ENCODE measurements at places on chromosomes 2 and 18.

GRCh38 chr2:3078684-3079083, 298.9 kb downstream of the EIPR1 start:
- peak; percentile 1 for DNase-seq

DNA sequence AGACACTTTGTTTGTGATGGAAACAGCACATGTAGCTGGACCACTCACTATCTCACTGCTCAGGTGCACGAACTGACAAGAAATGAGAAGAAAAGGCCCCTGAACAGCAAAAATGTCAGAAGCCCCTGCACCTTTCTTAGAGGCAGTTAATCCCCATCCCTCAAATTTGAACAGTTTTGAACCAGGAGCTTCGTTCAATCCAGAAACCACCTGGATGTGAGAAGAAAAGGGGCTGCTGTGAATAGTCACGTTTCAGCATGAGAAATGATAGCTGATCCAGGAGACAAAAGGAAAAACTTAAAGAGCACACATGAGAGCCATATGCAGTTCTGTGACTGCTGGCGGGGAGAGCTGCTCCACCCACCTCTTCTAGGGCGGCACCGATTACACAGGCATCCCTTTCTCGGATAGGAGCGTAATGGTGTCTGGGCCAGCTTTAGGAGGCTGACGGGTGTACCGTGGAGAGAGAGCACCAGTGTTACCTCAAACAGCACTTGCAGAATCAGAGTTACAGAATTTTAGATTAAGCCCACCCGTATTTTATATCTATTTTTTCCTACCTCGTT, 117.0 kb upstream of the EML6 start:
- DNase-seq: no peak

- no peak for DNase-seq
Observed at GRCh38 chr18:75128911-75129716, 79.8 kb downstream of the PTGR3 start.

GRCh38 chr18:2997846-2998564, 14.9 kb downstream of the LPIN2 start:
- no peak for DNase-seq

- DNase-seq: no peak
Observed at GRCh38 chr2:59561281-59561680, 992.2 kb downstream of the BCL11A start.

- DNase-seq: no peak
Observed at GRCh38 chr18:55551227-55551626, 36.8 kb downstream of the TCF4 start.

- peak; percentile 91 for DNase-seq
Observed at GRCh38 chr2:138060301-138060635, 96.0 kb downstream of the HNMT start.

- peak; percentile 65 for DNase-seq
Observed at GRCh38 chr2:196376984-196377877, 205.9 kb upstream of the STK17B start.

- DNase-seq: peak; percentile 18
Observed at GRCh38 chr2:238260883-238261282, 21.0 kb upstream of the HES6 start.

DNA sequence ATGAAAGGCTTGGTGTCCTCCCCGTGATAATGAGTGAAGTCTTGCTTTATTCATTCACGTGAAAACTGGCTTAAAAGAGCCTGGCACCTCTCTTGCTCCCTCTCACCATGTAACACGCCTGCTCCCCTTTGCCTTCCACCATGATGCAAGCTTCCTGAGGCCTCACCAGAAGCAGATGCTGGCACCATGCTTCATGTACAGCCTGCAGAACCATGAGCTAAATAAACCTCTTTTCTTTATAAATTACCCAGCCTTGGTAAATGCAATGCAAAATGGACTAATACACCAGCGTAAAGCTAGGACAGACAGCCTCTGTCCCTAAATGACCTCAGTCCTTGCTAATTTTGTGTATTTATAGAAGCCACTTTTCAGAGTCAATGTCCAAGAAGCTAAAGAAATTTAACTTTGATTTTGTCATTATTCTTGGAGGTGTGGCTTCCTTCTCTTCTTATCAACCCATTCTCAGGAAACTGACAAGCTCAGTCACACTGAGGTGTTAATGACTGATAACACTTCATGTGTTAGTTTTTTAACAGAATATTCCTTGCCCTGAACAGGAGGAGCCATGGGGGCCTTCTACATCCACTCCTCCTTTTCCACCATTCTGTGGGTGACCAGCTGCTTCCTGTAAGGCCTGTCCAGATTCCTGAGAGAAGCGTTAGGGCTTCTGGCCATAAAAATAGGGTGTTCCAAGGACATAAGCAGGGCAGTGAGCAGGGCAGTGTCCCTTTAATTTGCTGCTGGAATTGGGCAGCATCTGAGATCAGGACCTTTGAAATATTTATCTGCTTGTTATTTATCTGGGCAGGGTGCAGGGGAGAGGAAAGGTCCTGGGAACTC, 38.0 kb upstream of the EPAS1 start:
- DNase-seq: no peak

DNA sequence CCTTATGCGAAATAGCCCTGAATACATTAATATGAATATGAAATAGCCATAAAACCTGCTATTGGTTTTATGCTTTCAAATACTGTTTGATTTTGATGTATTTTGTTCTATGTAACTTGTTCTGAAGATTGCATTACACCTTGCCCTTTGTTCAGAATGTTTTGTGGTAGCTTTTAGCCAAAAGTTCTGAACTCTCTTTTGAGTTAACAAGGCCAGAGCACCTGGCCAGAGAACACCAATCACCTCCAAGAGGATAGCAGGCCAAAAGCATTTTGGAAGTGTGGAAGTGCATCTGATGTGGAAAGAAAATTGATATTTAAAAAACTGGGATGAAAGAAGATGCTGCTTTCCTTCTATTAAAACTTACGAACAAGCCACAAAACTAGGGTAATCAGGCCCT, 86.6 kb upstream of the PGAP1 start:
- no peak for DNase-seq

GRCh38 chr2:133342286-133343017, 225.8 kb downstream of the NCKAP5 start:
- no peak for DNase-seq

DNA sequence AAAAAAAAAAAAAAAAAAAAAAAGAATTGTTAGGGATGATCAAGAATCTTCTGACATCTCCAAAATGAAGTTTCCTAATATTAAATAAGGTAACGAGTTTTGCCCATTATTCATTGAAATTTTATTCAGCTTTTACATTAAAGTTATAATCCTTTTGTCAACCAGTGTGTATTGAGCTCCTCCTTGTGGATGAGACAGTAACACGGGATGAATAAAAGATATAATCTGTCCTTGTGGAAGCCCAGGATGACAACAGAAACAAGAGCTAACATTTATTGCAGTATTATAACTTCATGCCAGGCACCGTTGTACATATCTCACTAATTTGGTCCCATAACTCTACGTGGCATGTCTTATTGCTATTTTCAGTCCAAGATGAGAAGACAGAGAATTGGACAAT, 33.4 kb upstream of the SERPINB7 start:
- peak; percentile 61 for DNase-seq

DNA sequence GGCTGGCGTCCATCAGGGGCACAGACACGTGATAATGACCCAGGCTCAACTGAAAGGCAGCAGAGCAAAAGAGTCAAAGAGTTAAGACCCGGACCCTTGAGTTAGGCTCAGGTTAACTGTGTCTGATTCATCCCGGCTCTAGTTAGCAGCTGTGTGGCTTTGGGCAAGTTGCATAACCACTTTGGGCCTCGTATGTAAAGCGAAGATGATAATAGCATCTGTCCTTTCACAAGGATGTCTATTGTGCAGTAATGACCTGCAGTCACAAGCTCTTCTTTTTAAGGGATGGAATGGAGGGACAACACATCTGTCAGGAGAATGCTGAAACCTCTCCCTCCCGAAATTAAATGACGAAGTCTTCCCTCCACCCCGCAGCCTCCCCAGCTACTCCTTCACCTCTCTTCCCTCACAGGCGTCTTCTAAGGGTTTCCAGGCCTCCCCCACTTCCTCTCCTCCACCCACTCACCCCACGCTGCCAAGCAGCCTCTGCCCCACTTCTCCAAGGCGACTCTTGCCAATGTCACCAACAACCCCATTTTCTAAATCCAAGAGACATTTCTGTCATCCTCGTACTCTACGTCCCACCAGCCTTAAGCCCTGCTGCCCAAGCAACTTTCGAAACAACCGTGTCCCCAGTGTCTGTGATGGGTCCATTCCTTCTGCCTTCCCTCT, 135.1 kb upstream of the ID2 start:
- no peak for DNase-seq

GRCh38 chr2:119063177-119063576, 95.4 kb downstream of the C1QL2 start:
- DNase-seq: no peak
